ENCODE measurements at places on chromosomes 2 and 18.

DNA sequence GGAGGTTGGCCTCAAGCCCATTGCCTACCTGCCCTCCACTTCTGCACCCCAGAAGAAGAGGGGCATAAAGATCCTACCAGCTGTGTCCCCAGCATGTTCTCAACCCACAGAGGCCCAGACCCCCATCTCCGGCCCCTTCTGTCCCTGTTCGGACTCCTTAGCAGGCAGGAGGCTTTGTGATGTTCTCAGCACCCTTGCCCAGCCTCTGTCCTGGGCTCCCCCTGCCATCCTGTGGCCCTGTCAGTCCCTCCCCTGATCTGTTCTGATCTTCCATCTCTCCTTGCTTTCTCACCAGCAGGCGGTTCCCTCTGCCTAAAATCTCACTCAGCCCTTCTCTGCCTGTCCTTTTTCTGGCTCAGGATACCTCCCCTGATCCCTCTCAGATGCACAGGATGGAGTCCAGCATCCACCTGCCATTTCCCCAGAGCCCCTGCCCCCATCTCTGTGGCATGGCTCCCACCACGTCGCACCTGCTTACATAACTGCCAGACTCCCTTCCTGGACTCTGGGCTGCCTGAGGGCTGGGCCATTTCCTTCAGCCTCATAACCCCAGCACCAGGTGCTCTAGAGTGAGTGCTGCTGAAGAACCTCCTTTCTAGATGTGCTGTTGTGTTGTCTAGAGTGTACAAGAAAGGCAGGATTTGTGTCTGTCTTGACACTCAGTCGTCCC lies 134.0 kb downstream of the CTIF start:
- no peak for DNase-seq

DNA sequence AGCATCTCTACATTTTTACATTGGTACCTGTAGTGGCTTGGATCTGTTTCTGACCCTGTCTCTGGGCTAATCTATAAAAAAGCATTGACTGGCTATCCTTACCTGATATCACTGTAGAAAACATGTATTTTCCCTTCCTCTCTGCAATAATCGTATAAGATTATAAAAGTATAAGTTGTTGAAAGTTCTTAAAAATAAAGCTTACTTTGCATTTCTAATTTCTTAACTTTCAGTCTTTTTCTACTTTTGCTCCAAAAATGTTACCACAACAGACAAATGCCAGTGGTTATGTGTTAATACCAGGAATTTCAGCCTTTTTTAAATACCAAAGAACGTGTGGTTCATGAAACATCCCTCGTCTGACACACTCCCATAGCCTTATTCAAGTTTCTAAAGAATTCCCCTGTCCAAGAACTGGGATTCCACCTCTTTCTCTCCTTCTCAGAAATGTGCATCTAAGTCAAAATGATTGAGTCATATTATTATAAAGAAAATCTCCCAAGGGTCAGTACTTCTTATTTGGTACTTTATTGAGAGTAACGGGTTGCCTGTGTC lies 28.5 kb upstream of the ACKR3 start:
- no peak for DNase-seq

DNA sequence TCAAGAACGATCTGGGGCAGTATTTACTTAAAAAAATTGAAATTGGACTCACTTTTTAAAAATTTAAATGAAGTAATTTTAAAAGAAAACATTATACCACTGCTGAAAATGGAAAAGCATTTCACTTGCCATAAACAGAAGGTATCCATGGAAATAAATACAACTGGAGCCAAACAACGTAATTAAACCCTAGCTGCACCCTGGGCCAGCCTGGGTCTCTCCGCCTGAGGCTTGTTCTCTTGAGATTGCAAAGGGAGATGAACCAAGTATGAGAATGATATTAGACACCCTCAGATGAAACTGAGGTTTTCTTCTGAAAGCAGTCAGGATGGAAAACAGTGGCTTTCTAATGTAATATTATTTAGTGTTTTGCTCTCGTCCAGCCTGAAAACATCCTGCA lies 264.4 kb downstream of the KCNE4 start:
- no peak for DNase-seq

GRCh38 chr2:174716785-174717184 lies 47.5 kb downstream of the CHRNA1 start:
- DNase-seq, result no peak

GRCh38 chr2:172215936-172216335 lies 113.2 kb upstream of the DLX2 start:
- DNase-seq, result no peak

DNA sequence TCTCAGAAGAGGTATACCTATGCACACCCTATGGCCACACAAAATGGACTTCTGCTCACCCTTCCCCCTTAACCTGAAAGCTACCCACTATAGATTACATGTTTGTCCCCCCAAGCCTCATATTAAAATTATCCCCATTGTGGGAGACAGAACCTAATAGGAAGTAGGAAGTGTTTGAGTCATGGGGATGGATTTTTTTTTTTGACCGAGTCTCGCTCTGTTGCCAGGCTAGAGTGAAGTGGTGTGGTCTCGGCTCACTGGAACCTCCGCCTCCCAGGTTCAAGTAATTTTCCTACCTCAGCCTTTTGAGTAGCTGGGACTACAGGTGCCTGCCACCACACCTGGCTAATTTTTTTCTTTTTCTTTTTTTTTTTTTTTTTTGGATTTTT lies 98.6 kb downstream of the MREG start:
- DNase-seq, result no peak

GRCh38 chr2:136134126-136134525 lies 16.2 kb upstream of the CXCR4 start:
- no peak for DNase-seq

DNA sequence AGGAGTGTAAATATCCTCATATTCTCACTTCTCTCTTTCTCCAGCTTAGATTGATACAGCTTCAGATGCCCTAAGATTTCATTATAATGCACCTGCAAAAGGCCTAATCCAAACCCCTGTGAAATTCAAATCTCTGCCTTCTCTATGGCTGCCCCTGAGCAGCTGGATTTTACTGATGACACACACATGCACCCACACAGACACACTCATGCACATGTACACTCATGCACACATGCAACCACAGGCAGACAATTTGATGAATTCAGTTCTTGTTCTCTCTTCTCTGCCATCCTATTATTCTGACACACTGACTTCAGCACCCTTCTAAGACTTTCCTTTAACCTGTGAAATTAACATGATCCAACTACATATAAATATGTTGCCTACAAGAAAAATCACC lies 563.2 kb downstream of the RNF144A start:
- no peak for DNase-seq

DNA sequence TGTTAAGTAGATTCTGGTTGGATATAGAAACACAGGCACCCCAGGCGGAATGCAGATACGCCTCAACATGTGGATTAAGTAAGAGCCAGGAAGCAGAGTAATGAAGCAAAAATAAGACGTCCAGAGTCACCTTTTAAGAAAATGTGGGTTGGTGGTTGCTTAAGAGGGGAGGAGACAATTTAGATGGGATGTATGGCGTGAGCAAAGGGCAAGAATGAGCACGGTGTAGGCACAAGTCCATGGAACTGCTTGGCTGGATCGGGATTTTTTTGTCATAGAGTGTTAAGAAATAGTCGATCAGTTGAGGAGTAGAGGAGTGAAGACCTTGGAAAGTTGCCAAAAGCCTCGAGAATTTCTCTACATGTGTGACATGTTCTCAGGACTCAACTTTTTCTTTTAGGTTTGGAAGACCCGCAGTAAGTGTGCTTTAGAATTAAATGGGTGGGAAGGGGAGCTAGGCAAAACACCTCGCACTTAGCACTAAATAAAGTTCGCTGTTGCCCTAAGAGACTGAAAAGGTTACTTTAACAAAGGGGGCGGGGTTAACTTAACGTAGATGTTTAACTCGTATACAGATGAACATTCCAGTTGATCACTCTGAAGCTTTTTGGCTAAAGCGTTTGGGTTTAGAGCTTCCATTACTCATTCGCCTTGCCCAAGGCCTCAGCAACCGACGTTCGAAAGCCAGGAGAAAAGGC lies 716 bp upstream of the SLC39A10 start:
- no peak for DNase-seq

DNA sequence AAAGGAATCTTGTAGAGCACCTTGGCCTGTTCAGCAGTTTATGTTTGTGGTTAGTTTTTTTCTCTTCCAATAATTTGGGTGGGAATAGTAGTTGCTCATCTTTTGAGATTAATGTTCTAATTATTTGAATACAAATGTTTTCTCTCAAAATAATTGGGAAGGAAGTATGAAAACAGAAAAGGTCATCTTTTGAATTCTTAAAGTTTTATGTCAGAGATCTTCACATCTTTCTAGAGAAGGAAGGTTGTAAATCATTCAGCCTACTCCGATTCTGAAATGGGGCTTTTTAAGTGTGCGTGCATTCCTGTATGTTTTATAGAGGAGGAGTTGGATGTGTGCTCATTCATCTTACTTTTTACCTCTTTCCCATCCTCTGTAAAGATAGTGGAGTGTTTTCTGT lies 29.0 kb downstream of the GRHL1 start:
- DNase-seq, result no peak

DNA sequence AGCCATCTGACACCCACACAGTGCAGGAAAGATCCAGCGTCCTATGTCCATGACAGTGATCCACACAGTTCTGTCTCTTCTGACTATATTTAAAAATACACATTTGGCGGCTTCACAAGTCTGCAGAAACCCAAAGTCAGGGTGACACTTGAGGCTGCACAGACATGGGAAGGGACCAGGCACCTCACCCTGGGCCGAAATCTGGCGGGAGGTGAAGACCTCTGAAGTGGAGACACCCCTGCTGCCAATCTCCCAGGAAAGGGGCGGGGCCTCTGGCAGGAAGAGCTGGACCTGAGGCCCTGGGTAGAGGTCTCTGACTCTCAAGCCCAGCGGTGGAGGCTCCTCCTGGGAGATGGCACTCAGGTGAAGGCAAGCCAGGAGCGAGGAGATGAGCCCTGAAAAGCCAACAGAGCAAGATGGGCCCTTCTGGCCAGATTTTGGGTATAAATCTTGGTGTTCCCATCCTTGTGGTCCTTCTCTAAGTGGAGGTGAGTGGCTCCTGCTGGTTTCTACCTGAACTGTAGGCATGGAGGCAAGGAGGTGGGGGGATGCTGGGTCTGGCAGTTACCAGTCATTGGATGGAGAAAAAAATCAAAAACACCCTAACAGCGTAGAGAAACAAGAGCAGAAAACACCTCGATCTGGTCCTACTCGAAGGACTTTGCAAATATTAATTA lies 248.4 kb downstream of the HDAC4 start:
- no peak for DNase-seq

DNA sequence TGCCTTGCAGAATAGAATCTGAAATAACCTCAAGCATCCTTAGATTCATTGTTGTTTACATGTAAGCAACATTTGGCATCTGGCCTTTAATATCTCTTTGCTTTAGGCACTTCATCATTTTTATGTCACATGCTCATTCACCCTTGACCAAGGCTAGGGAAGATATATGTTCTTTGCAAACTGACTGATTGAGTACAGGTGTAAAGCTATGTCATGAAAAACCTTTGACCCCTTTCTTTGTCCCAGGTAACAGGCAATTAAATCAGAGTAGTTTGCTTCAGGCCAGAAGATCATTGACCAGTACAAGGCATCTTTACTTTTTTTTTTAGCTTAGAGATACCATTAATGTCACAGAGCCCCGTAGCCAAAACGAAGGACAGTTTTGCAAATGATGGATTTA lies 520.6 kb downstream of the STK39 start:
- no peak for DNase-seq

DNA sequence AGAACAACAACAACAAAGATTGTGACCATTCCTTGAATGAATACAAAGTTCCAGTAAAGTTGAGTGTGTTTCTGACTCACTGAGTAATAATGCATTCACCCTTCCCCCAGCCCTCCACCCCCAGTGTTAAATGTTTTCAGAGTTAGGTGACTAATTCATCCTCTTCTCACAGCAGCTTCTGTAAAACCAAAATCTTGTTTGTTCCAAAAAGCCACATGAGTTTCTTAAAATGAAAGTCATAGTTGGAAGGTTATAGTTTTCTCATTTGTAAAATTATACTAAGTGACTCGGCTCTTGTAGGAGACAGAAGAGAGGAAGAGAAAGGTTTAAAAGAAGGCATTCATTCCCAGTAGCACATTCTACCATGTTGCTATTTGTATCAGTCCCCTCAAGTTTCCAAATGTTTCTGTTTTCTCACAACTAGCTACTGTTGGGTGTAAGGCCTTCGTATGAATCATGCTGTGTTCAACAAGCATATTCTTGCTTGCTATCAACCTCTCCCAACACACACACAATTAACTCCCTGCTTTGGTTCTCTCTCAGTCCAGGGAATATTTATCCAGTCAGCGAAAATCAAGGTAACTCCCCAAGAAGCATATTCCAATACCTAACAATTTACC lies 75.3 kb downstream of the MBD2 start:
- no peak for DNase-seq

DNA sequence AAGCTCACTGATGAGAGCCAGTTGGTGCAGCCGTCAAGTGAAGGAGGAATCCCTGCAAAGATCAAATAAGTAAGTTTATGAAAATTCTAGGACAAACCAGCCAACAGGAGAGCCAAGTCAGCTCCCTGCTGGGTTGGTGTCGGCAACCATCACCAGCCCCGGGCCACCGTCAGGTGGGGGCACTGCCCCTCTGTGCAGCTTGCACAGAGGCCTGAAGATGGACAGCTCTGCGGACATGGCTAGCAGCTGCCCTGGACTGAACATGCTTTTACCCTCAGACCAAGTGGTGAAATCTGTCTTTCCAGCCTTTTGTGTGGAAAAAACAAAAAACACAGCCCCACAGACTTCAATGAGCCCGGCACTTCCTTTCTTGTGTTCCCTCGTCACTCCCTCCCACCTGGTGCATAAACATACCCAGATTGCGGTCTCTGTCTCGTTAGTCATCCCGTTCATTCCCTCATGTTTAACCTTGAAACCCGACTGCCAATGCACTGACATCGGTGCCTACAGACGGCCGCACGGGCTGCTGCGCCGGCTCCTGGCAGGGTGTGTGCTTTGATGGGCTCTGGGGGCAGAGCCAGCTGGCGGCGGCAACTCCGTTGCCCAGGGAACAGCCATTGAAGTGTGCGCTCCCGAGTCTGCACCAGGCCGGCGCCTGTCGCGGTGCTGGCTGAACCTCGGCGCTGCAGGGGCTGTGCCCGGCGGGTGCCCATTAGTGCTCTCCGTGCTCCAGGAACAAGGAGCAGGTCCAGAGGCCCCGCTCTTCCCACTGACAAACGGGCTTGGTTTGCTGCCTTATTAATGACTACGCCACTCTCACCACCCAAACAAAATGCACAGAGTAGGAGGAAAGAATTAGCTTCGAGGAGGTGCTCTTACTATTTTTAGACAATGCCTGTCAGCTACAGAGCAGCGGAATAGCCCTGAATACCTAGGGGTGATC lies 95.3 kb downstream of the EIPR1 start:
- peak; percentile 87 for DNase-seq

- DNase-seq, result no peak
Observed at GRCh38 chr2:88077080-88077479, 9.5 kb downstream of the SMYD1 start.

DNA sequence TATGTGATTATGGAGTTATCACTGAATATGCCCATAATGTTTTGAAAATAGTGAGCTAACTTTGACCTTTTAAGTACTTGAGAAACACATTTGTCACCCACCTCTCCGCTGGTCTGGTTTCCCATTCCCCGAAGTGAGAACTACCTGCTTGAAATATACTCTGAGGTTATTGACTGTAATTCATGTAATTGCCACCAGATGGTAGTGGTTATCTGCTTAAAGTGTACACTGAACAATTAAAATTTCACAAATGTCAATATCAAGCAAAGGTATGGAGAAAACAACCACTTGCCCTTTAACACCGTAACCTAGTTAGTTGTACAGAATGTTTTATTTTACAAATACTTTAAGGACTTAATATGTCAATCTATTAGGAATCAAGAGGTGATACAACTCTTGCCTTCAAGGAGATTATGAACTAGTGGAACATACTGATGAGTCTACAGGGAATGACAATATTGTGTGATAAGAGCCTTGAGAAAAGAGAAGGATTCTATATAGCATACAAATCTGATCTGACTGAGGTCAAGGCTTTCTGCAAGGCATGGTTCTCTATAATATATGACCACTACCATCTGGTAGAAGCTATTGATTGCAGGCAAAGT lies 316.8 kb upstream of the KCNH7 start:
- DNase-seq, result peak; percentile 43

All from NCI-H2081 treated with DMSO at 0.1 percent for 48 hours (cell line).